CD4-positive, alpha-beta T cell treated with Interleukin-4 for 1 hour (primary cell): ENCODE measurements at places on chromosomes 2 and 18.

- DNase-seq: peak; percentile 82
Observed at GRCh38 chr2:48343571-48344440, 186.1 kb upstream of the STON1 start.

- no peak for DNase-seq
Observed at GRCh38 chr2:17057109-17058017, 391.7 kb upstream of the CYRIA start.

DNA sequence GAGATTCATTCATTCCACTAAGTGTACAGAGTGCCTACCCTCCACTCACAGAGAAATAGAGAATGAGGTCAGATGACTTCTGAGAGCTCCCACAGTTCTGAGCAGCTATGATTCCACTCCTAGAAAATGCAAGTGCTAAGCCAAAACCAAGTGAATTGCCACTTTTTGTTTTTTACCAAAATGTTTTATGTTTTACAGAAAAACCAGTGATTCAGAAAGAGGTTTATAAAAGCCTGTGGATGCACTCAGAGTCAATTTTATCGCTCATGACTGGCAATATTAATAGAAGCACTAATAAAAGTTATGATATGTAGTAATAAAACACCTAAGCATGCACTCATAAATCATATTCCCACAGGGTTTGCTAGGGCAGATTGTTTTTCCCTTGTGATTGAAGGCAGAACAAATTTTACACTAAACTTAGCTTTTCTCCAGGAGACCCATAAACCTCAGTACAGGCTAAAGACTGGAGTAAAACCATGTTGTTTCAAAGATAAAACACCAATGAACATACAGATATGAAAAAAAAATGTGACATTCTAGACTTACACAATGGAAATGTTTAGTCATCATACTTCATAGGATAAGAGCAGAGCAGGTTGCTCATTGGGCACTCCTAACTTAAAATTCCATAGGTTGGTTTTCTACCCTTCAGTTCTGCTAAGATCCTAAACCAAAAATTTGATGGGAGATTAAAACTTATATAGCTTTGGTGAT lies 67.5 kb downstream of the PDK1 start:
- DNase-seq: no peak

GRCh38 chr18:49251451-49251850 lies 209.0 kb downstream of the DYM start:
- no peak for DNase-seq

GRCh38 chr2:143679617-143680016 lies 550.4 kb downstream of the ARHGAP15 start:
- DNase-seq: no peak

- DNase-seq: no peak
Observed at GRCh38 chr18:66638856-66639629, 35.2 kb upstream of the CDH19 start.

- no peak for DNase-seq
Observed at GRCh38 chr2:28528206-28528605, 32.3 kb downstream of the PLB1 start.

DNA sequence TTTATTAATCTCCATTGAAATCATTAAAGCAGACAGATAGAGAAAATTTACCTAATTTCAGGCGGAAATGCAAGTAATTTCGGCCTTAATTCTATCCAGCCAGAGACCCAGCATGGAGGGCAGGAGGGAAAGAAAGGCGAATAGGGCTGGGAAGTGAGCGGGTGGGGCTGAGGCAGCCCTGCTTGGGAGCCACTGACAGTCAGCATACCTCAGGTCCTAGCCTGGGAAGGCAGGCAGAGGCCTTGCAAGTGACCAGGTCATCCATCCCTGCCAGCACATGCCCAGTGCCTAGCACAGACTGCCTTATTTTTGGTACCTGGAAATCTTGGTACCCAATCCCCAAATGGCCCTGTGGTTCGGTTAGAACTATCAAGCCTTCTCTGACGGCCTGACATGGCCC lies 1.5 kb downstream of the GDF7 start:
- DNase-seq: no peak

- DNase-seq: no peak
Observed at GRCh38 chr2:195473862-195474261, 183.2 kb upstream of the SLC39A10 start.

DNA sequence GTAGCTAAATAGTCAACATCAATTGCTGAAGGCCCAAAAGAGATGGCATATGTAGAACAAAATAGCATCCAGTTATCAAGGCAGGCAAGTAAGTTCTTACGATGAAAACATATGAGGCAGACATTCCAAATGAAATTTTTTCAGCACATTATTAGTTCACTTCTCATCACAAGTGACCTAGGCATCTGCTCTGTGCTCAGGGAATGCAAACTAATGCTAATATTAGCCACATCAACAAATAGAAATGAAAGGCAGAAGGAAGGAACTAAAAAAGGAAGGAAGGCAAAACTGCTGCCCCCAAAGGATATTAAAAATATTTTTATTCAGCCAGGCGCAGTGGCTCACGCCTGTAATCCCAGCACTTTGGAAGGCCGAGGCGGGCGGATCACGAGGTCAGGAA lies 51.2 kb upstream of the ROCK1 start:
- no peak for DNase-seq

DNA sequence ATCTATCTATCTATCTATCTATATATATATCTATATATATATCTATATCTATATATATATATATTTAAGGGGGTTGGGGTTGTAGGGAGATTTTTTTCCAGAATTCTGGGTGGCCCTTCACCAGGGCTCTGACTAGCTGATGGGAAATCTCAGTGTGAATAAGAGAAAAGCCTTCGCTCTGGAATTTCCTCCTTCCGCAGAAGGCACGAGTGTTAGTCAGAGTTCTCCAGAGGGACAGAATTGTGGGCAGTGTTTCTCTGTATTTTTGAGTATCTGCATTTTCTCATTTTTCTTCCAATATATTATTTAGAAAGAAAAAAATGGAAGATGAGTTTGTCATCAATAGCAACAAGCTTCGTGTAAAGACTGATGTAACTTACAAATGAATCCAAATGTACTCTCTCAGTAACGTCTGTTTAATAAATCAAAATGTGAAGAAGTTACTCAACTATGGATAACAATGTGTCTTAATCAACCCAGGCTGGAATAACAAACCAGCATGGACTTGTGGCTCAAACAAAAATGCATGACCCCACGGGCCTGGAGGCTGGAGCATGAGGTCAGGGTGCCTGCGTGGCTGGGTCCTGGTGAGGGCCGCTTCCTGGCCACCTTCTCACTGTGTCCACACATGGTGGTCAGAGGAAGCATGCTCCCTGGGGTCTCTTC lies 10.6 kb upstream of the SNTG2 start:
- no peak for DNase-seq

GRCh38 chr2:66082581-66082980 lies 352.3 kb upstream of the MEIS1 start:
- no peak for DNase-seq

- no peak for DNase-seq
Observed at GRCh38 chr18:79622004-79622403, 57.6 kb upstream of the CTDP1 start.

GRCh38 chr2:152600051-152600657 lies 117.1 kb downstream of the PRPF40A start:
- no peak for DNase-seq

GRCh38 chr2:161426455-161426921 lies 10.4 kb downstream of the TBR1 start:
- DNase-seq: no peak

GRCh38 chr2:230162981-230163380 lies 56.8 kb downstream of the SP110 start:
- no peak for DNase-seq

DNA sequence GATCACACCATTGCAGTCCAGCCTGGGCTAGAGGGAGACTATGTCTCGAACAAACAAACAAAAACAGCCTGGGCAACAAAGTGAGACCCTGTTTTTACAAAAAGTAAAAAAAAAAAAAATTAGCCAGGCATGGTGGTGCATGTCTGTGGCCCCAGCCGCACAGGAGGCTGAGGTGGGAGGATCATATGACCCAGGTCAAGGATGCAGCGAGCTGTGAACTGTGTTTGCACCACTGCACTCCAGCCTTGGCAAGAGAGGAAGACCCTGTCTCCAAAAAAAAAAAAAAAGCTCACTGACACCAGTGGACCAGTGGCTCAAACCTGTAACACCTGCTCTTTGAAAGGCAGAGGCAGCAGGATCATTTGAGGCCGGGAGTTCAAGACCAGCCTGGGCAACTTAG lies 40.1 kb downstream of the UNC50 start:
- no peak for DNase-seq

DNA sequence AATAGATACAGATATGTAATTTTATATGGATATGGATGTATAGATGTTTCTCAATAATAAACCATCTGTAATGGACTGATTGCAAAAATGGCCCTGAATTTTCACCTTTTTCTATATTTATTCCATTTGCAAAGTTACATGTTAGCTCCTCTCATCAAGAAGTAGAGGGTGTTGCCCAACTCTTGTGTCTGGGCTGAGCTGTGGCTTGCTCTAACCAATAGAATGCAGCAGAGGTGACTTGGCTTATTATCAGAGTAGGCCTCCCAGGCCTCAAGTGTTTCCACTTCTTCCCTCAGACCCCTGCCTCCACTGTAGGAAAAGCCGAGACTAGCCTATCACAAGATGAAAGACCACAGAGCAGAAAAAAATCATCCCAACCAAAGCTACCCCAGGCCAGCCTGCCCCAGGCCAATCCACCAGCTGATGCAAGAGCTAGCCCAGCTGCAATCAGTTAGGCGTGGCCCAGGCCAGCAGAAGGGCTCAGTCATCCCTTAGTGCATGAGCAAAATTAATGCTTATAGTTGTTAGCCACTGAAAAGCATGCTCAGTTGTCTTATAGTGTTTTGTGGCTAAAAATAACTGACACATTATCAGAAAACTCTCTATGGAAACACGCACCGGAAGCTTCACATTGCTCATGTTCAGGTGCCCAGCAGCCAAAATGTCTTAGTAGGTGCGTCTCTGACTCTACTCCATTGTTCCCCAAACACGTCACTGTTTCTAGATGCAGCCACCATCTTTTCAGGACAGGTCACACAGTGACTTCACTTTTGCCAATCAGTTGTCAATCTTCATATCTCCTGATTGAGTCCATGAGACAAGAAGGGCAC lies 464.0 kb downstream of the FBXO15 start:
- DNase-seq: no peak

- no peak for DNase-seq
Observed at GRCh38 chr2:239765911-239766310, 259.2 kb downstream of the NDUFA10 start.

DNA sequence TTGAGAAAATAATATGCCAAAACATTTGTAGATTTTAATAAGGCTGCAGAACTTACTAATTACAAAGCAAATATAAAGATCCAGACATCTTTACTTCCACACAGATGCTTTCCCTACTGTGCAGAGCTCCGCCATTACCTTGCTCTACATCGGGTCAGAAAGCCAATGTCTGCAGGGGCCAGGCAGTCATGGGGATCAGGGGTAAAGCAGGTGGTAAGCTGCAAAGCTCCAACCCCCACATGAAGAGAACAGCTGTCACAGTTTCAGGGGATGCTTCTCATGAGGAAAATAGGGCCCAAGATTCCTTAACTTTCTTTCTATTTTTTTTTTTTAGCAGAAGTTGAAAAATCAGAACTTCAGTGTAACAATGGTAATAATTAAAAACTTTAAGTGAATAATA lies 102.7 kb downstream of the DCC start:
- no peak for DNase-seq

- DNase-seq: no peak
Observed at GRCh38 chr2:20611077-20611843, 39.6 kb downstream of the HS1BP3 start.

DNA sequence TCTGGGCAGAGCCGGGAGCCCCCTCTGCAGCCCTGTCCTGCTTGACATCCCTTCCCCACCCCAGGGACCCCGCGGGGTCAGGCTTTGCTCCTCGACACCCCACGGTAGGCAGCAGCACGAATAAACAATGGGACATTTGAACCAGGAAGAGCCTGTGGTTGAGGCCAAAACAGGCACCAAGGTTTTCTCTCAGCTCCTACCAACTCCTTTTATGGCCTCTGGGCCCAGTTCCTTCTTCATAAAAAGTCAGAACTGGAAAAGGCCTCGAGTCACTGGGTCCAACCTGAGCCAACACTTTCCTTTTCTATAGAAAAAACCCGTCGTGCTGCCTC lies 20.6 kb downstream of the TEX44 start:
- no peak for DNase-seq

- DNase-seq: no peak
Observed at GRCh38 chr18:57930476-57930875, 113.5 kb upstream of the NEDD4L start.

GRCh38 chr2:235324324-235324723 lies 169.5 kb upstream of the AGAP1 start:
- no peak for DNase-seq

- no peak for DNase-seq
Observed at GRCh38 chr2:1631292-1632001, 112.9 kb downstream of the PXDN start.

DNA sequence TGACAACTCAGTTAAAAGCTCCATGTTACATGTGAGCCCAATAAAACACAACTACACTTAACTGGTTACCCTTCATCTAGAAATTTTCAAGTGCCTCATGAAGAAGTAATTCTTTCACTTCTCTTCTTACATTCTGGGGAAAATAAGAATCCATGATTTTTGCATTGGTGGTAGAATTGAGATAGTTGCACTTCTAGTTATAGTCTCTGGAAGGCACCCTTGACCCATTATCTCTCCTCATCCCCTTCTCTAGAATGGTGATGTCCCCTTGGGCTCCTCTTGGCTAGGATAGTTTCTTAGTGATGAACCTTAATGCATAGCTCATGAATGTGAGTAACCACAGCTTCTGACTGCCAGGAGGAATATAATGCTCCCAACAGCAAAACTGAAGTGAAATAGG lies 3.6 kb downstream of the LGALSL start:
- no peak for DNase-seq

- no peak for DNase-seq
Observed at GRCh38 chr2:200861617-200862155, 2.8 kb downstream of the CLK1 start.

- no peak for DNase-seq
Observed at GRCh38 chr2:219562049-219563020, 9.0 kb downstream of the OBSL1 start.

- no peak for DNase-seq
Observed at GRCh38 chr2:207895274-207895860, 125.7 kb upstream of the FZD5 start.

GRCh38 chr18:21759836-21760235 lies 19.2 kb downstream of the MIB1 start:
- no peak for DNase-seq

GRCh38 chr2:109447776-109448175 lies 166.0 kb downstream of the SEPTIN10 start:
- no peak for DNase-seq

GRCh38 chr2:213148572-213149261 lies 2.7 kb downstream of the IKZF2 start:
- DNase-seq: no peak

- no peak for DNase-seq
Observed at GRCh38 chr2:179331061-179331460, 66.4 kb upstream of the SESTD1 start.

- DNase-seq: no peak
Observed at GRCh38 chr18:23144640-23145039, 9.4 kb downstream of the CABLES1 start.
